ENCODE measurements at places on chromosomes 12 and 14. TPM values are rescaled to one million over a fixed set of nuclear protein-coding genes. Genes with fewer than 3 reads are reported as not detected.

ACSM4 gene
- total RNA-seq: not detected

KERA gene
- total RNA-seq: not detected

CD27 gene
- total RNA-seq: 175 TPM

EIF5 gene
- total RNA-seq: 421 TPM

OVCH1 gene
- total RNA-seq: not detected

VASH1 gene
- total RNA-seq: 1.7 TPM

LTBP2 gene
- total RNA-seq: 0.10 TPM

RNASE3 gene
- not detected for total RNA-seq

NEUROD4 gene
- not detected for total RNA-seq

DPF3 gene
- total RNA-seq: 1.1 TPM

DIO2 gene
- not detected for total RNA-seq

TDRD9 gene
- 0.16 TPM for total RNA-seq

NEDD8 gene
- 194 TPM for total RNA-seq

GRCh38 chr12:67424784-67425183 is 155.6 kb downstream of the CAND1 start:
- H3K4me1 ChIP-seq: peaks cover 12% of the 10 kb centered on the region
- H3K36me3 ChIP-seq: no peaks in the 10 kb centered on the region
- DNase-seq: no peak
- no peak overlapping the region for H3K27ac ChIP-seq
- H3K4me3 ChIP-seq: no peak overlapping the region

DNA sequence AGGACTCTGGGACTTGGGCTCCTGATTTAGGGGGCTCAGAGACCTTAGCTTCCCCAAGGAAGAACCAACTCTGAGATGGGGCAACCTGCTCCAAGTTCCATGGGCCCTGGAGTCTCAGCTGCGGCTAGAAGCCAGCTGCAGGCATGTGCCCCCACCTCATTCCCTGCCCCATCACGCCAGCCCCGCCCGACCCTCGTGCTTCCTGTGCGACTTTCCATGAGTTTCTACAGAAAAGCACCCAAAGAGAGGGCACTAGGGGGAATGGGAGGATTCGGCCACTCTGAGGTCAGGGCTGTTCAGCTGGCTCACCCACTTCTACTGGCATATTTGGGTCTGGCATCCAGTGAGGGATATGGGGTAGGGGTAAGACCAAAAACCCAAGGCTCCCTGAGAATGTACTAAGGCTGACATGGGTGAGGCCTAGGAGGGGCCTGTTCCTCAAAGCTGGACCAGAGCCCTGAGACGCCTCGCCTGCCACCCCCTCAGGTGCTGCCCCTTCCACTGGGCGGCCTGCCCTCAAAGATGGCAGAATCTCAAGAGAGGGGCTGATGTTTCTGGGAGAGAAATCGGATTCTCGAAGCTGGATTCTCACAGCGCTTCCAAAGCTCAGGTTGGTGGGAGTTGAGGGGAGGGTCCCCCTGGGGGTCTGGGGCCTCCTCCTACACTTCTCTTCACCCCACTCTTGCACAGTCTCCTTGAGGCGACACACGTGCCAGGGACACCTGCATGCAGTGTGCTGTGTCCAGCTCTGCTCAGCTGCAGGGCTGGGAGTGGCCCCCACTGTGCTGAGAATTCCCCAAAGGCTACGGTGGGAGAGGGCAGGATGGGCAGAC is 22.1 kb downstream of the FAIM2 start:
- no peaks in the 10 kb centered on the region for H3K4me1 ChIP-seq
- no peak overlapping the region for H3K27ac ChIP-seq
- H3K27me3 ChIP-seq: peaks cover 5% of the 10 kb centered on the region

DNA sequence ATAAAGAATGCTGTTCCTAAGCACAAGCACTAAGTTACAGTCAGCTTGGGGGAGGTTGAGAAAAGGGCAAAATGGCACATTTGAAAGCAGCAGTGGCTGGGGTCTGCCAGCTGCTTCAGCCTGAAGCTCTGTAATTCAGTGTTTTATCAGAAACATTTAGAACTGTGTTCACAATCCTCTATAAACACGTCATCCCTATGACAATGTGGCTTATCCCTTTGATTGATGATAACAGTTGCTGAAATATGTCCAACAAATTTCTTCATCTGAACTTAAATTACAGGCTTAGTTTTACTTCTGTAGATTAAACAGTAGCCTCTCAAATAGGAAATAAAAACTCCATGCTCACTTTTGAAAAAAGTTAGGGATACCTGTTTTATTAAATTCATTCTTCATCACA is 108.8 kb downstream of the VEZT start:
- no peak overlapping the region for H3K4me3 ChIP-seq
- no peaks in the 10 kb centered on the region for H3K36me3 ChIP-seq
- H3K27me3 ChIP-seq: peaks cover 3% of the 10 kb centered on the region
- no peak for DNase-seq
- H3K4me1 ChIP-seq: no peaks in the 10 kb centered on the region
- H3K27ac ChIP-seq: no peak overlapping the region

- H3K36me3 ChIP-seq: peaks cover 18% of the 10 kb centered on the region
- peaks cover 37% of the 10 kb centered on the region for H3K4me1 ChIP-seq
- no peak for DNase-seq
- no peaks in the 10 kb centered on the region for H3K27me3 ChIP-seq
- H3K4me3 ChIP-seq: no peak overlapping the region
These were observed 1151.7 kb downstream of the VRK1 start for GRCh38 chr14:97948841-97949240.

GRCh38 chr12:66065641-66066136 is 64.9 kb downstream of the LLPH start:
- no peak overlapping the region for H3K4me3 ChIP-seq
- peaks cover 21% of the 10 kb centered on the region for H3K27me3 ChIP-seq
- no peaks in the 10 kb centered on the region for H3K36me3 ChIP-seq
- no peak overlapping the region for H3K27ac ChIP-seq

DNA sequence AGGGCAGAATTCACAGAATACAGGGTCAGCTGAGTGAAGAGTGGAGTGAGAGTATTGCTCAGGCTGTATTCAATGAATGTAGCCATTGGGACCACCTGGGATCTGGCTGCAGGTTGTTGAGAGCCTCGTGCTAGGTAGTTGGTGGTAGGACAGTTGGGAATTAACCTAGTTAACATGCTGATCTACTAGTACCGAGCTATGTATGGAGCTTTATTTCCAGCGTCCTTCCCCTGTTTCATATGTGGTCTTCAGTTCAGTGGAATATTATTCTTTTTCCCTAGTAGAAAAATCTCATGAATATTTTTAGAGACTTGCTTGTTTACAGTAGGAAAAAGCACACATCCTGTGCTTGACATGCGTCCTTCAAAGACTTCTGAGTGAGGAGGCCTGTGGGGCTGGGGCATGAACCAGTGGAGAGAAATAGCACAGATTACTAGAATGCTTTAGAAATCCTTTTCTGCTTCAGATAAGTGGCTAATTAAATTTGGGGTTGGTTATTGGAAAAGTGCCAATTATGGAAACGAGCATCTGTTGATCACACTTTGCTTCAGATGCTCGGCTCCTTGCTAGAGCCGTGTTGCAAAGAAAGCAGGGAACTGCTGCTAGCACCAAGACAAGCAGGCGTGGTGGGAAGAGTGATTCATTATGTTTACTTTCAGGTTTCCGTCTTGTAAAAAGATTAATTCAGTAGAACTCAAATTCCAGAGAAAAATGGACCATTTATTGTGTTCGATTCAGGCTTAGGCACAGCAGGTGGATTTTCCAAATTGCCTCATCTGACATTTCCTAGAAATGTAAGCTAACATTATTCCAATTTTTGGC is 53.6 kb downstream of the ARF6 start:
- peak overlapping the region; percentile 91 for H3K27ac ChIP-seq
- H3K27me3 ChIP-seq: no peaks in the 10 kb centered on the region
- peaks cover 18% of the 10 kb centered on the region for H3K36me3 ChIP-seq
- H3K4me3 ChIP-seq: peak overlapping the region; percentile 38
- DNase-seq: peak; percentile 34

DNA sequence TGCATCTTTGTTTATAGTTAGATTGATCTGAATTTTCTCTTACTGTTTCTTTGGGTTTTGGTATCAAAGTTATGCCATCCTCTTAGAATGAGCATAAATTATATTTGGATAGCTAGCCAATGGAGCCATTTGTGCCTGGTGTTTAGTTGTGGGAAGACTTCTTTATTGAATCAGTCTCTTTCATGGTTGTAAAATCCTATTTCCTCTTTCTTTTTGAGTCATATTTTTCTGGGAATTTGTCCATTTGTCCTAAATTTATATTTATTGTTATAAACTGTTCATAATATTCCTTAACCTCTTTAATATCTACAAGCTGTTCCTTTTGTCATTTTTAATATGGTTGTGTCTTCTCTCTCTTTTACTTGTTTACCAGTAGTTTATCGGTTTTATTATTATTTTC is 462.5 kb downstream of the AEBP2 start:
- peaks cover under 1% of the 10 kb centered on the region for H3K27me3 ChIP-seq
- no peaks in the 10 kb centered on the region for H3K4me1 ChIP-seq
- H3K36me3 ChIP-seq: no peaks in the 10 kb centered on the region
- no peak for DNase-seq

- DNase-seq: no peak
- no peak overlapping the region for H3K27ac ChIP-seq
- H3K4me1 ChIP-seq: peaks cover 7% of the 10 kb centered on the region
These were observed 7.5 kb upstream of the SIVA1 start for GRCh38 chr14:104745431-104745830.
